ENCODE measurements at places on chromosomes 16 and 17.

DNA sequence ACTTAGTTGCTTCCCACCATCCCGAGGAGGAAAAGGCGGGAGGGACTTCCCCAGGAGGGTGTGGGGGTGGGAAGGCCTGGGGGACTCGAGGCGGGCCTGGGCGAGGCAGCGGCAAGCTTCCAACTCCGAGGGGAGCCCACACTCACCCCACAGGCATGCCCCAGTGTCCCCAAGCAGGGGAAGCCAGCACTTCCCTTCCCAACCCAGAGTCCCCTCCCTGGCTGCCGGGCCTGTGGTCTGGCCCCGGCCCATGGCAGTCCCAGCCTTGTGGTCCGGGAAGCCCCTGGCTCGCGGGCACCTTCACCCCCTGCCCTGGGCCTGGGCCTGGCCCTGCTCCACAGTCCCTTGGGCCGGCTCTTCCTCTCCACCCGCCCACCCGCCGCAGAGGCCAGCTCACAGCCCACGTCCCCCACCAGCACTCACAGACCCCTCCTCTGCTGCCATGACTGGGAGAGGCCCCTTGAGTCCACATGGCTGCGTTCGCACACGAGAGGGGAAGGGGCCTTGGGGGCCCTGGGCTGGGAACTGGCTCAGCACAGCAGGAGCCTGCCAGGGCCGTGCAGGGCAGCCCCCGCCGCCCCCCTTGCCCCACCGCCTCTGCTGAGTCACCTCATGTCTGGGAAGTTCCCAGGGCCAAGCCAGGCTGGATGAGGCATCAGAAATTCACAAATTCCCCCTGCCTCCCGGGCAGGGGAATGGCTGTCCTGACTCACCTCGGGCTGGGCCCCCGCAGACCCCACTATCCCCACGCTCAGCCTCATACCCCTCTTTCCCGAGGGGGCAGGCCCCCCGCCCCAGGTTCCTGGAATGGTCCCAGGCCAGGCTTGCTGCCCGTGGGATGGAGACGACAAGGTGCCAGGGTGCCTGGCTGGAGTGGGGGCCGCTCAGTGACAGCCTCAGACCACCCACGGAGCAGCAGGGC is 27.8 kb downstream of the BAHCC1 start:
- peaks cover 36% of the 10 kb centered on the region for H3K4me1 ChIP-seq
- H3K4me3 ChIP-seq: peak overlapping the region; percentile 49
- no peaks in the 10 kb centered on the region for H3K36me3 ChIP-seq
- H3K27me3 ChIP-seq: no peaks in the 10 kb centered on the region

GRCh38 chr17:67467500-67468455 is 90.7 kb downstream of the PITPNC1 start:
- H3K4me1 ChIP-seq: no peaks in the 10 kb centered on the region
- no peak overlapping the region for H3K4me3 ChIP-seq
- H3K36me3 ChIP-seq: no peaks in the 10 kb centered on the region
- H3K27me3 ChIP-seq: no peaks in the 10 kb centered on the region

GRCh38 chr17:2982854-2983253 is 80.6 kb downstream of the OR1D5 start:
- H3K4me3 ChIP-seq: no peak overlapping the region
- no peak overlapping the region for H3K27ac ChIP-seq
- peaks cover 18% of the 10 kb centered on the region for H3K36me3 ChIP-seq
- H3K4me1 ChIP-seq: no peaks in the 10 kb centered on the region

DNA sequence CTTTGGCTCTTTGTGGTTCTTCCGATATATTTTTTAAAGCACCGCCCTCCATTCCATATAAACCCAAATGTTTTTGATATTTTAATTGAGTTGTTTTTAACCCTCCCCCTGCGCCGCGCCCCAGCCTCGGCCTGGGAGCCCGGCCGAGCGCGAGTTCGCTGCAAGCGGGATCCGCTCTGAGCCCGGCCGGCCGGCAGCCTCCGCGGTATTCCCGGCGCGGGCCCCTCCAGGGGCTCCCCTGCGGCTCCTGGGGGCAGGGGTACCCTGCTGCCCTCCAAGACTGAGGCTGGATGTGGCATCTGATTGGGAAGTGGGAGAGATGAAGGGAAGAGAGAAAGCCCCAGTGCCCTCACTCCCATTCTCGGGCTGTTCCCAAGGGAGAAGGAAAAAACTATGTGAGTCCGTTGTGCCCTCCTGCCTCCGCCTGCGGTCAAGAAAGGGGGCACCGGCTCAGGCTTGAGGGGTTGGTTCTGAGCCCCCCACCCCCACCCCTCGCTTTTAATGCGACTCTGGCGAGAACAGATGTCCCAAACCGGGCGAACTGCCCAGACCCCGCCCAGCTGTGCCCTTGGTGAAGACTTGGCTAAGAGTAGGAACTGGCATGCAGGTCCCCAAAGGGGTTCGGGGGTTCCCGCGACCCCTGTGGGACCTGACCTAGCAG is 8.6 kb downstream of the NEUROD2 start:
- no peak for DNase-seq
- H3K4me1 ChIP-seq: no peaks in the 10 kb centered on the region
- no peak overlapping the region for H3K27ac ChIP-seq
- H3K36me3 ChIP-seq: no peaks in the 10 kb centered on the region

GRCh38 chr17:44293509-44294226 is 14.7 kb upstream of the RUNDC3A start:
- no peak overlapping the region for H3K27ac ChIP-seq
- H3K36me3 ChIP-seq: no peaks in the 10 kb centered on the region
- peaks cover 15% of the 10 kb centered on the region for H3K27me3 ChIP-seq
- DNase-seq: no peak
- H3K4me1 ChIP-seq: no peaks in the 10 kb centered on the region

DNA sequence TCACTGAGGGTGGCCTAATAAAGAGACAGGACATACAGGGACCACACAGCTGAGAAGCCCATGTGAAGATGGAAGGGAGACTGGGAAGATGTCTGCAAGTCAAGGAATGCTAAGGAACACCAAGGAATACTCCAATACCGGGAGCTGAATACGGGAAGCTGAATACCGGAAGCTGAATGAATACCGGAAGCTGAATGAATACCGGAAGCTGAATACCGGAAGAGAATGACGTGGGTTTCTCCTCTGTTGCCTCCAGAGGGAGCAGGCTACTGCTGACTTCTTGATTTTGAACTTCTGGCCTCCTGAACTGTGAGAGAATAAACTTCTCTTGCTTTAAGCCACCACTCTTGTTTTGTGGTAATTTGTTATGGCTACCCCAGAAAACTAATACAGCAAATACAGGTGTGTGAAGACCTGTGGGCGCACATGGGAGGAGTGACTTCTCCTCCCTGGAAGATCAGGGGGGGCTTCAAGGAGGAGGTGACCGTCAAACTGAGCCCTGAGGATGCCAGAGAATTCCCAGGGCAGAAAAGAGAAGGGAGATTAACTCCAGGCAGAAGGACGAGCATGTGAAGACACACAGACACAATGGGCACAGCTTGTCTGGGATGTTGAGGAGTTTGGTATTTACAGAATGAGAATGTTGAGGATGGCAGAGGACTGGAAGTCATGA is 259.9 kb downstream of the IRF8 start:
- DNase-seq: no peak
- H3K27ac ChIP-seq: no peak overlapping the region
- peaks cover 50% of the 10 kb centered on the region for H3K27me3 ChIP-seq
- H3K4me1 ChIP-seq: no peaks in the 10 kb centered on the region

GRCh38 chr16:81204798-81205680 is 33.5 kb upstream of the BCO1 start:
- H3K27me3 ChIP-seq: no peaks in the 10 kb centered on the region
- no peaks in the 10 kb centered on the region for H3K36me3 ChIP-seq
- no peaks in the 10 kb centered on the region for H3K4me1 ChIP-seq
- no peak for DNase-seq

- DNase-seq: peak; percentile 88
- H3K4me1 ChIP-seq: peaks cover 16% of the 10 kb centered on the region
- no peaks in the 10 kb centered on the region for H3K36me3 ChIP-seq
- no peaks in the 10 kb centered on the region for H3K27me3 ChIP-seq
- H3K4me3 ChIP-seq: peak overlapping the region; percentile 46
Observed at GRCh38 chr17:72539981-72540897, 419.4 kb downstream of the SOX9 start.

GRCh38 chr17:75390982-75391381 is 14.5 kb downstream of the GRB2 start:
- H3K4me3 ChIP-seq: no peak overlapping the region
- peaks cover 26% of the 10 kb centered on the region for H3K4me1 ChIP-seq
- H3K36me3 ChIP-seq: no peaks in the 10 kb centered on the region
- no peaks in the 10 kb centered on the region for H3K27me3 ChIP-seq
- H3K27ac ChIP-seq: no peak overlapping the region
- no peak for DNase-seq

DNA sequence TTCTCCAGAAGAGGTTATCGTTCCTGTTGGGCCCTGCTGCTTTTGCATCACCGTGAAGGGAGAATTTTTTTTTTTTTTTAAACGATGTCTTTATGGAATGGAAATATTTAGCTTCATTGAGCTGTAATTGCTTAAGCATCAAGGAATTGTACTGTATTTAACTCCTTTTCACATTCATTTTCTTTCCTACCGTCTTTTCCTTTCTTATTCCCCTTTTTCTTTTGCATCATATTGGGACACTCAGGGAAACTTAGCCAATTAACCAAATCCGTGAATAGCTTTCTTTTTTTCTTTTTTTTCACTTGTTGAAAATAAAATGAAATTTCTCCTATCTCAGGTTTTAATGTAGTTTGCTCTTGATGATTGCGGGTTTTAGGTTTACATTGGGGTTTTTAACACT is 1.5 kb downstream of the TNRC6A start:
- H3K27me3 ChIP-seq: no peaks in the 10 kb centered on the region
- H3K4me1 ChIP-seq: peaks cover 48% of the 10 kb centered on the region
- no peak for DNase-seq
- peak overlapping the region; percentile 83 for H3K4me3 ChIP-seq
- H3K36me3 ChIP-seq: peaks cover 10% of the 10 kb centered on the region

DNA sequence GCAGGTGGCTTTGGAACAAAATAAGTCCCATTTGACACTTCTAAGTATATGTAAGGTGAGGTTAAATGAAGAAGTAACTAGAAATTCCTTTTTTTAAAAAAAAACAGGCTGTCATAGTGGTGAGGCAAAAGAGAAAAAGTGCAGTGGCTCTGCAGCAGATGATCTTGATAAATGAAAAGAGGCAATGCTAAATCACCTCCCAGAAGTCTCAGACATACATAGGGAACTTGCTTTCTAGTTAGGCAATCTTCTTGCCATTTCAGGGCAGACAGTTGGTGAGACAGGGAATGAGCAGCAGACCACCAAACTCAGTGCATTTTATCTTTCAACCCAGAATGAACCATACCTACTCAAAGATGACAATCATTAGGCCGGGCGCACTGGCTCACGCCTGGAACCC is 90.8 kb downstream of the MYO1D start:
- H3K27ac ChIP-seq: no peak overlapping the region
- no peaks in the 10 kb centered on the region for H3K27me3 ChIP-seq
- no peak overlapping the region for H3K4me3 ChIP-seq
- no peak for DNase-seq
- H3K36me3 ChIP-seq: no peaks in the 10 kb centered on the region

- 0 out of 2 replicates have a peak overlapping the region, but pooled peaks have one; percentile 33 for H3K27ac ChIP-seq
- DNase-seq: no peak
Observed at GRCh38 chr17:32445971-32446370, 1.7 kb downstream of the PSMD11 start.

DNA sequence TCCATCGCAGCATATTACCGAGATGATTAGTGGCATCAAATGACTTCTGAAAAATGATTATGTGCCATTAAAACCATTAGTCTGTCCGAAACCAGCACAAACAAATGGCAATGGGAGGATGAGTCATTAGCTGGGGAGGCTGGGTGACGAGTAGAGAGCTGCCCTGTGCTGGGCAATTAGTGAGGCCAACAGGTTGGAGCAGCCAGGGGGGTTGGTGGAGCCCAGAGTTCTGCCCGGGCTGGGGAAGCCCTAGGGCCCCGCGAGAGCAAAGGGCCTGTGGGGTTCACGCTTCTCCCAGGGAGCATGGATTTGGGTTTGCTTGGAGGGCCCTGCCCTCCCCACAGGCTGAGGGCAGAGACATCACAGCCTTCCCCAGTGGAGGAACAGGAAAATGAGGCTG is 152.1 kb upstream of the RPL38 start:
- no peaks in the 10 kb centered on the region for H3K36me3 ChIP-seq
- H3K4me1 ChIP-seq: no peaks in the 10 kb centered on the region
- peak; percentile 16 for DNase-seq
- peaks cover 97% of the 10 kb centered on the region for H3K27me3 ChIP-seq
- H3K27ac ChIP-seq: no peak overlapping the region

- H3K4me1 ChIP-seq: no peaks in the 10 kb centered on the region
- no peaks in the 10 kb centered on the region for H3K36me3 ChIP-seq
- DNase-seq: no peak
- H3K27me3 ChIP-seq: no peaks in the 10 kb centered on the region
- no peak overlapping the region for H3K27ac ChIP-seq
Observed at GRCh38 chr16:61332461-61332860, 703.8 kb downstream of the CDH8 start.

DNA sequence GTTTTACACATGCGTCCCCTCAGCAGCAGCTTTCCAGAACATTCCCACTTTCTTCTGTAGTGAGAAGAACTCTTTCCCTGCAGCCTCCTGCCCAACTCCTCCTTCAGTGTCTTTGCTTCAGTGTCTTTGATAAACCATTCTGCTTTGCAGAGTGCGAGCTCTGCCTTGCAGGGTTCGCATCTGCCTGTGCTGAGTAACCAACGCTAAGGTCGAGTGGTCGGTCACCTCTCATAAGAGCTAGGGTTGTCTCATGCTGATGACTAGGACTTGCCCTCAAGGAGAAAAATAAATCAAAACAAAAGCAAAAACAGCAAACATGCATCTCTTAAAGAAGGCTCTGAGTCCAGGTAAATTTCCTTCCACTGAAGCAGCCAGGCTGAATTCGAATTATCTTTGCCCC is 22.7 kb downstream of the MAPT start:
- no peaks in the 10 kb centered on the region for H3K36me3 ChIP-seq
- no peak overlapping the region for H3K4me3 ChIP-seq
- H3K27ac ChIP-seq: no peak overlapping the region
- no peaks in the 10 kb centered on the region for H3K4me1 ChIP-seq
